ENCODE measurements at places on chromosomes 4 and X. TPM values are rescaled to one million over a fixed set of nuclear protein-coding genes. Genes with fewer than 3 reads are reported as not detected.

The TCEAL5 gene
- not detected for polyA plus RNA-seq

The FOXO4 gene
- polyA plus RNA-seq, result 1.8 TPM

The MAGEA1 gene
- polyA plus RNA-seq, result not detected

The USP17L13 gene
- not detected for polyA plus RNA-seq

The TECRL gene
- polyA plus RNA-seq, result not detected

The DUSP21 gene
- not detected for polyA plus RNA-seq

The NOX1 gene
- polyA plus RNA-seq, result not detected

The NHS gene
- polyA plus RNA-seq, result not detected

The SPARCL1 gene
- polyA plus RNA-seq, result not detected

The SRPX2 gene
- polyA plus RNA-seq, result not detected

The RBM46 gene
- not detected for polyA plus RNA-seq

The PIR gene
- not detected for polyA plus RNA-seq

The ITM2A gene
- 54.3 TPM for polyA plus RNA-seq

The PPEF1 gene
- polyA plus RNA-seq, result not detected

All from naive B cell (primary cell).